ENCODE measurements at places on chromosomes 6 and 20.

GRCh38 chr20:25227317-25227831 is 20.5 kb upstream of the PYGB start:
- DNase-seq, result peak; percentile 91

- DNase-seq, result no peak
Measured at GRCh38 chr6:91171754-91172462, 585.0 kb upstream of the MAP3K7 start.

GRCh38 chr6:115594891-115595290 is 465.8 kb downstream of the FRK start:
- DNase-seq, result no peak

GRCh38 chr6:111685058-111685457 is 79.4 kb upstream of the TRAF3IP2 start:
- DNase-seq, result no peak

- DNase-seq, result no peak
Measured at GRCh38 chr20:35592339-35592974, 23.2 kb upstream of the SPAG4 start.

DNA sequence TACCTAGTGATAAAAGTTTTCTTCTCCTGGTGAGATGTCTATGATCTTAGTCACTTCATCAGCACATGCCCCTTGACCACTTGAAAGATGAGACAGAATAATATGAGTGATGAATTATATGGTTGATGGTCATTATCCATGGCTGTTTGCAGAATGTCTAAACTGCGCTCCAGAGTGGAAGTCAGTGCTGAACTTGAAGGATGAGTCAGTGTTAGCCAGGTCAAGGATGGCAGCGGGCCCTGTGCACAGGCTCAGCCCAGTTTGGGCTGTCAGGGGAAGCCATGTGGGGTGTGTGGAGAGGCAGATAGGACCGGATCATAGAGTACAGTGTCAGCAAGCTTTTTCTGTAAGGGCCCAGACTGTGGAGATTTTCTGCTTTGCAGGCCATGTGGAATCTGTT is 67.2 kb upstream of the KIF25 start:
- peak; percentile 24 for DNase-seq

GRCh38 chr6:164286011-164286410 is 871.5 kb downstream of the QKI start:
- DNase-seq, result no peak

- DNase-seq, result no peak
Measured at GRCh38 chr20:60648556-60648955, 603.5 kb upstream of the CDH4 start.

- no peak for DNase-seq
Measured at GRCh38 chr6:35292494-35292893, 5.1 kb upstream of the DEF6 start.

DNA sequence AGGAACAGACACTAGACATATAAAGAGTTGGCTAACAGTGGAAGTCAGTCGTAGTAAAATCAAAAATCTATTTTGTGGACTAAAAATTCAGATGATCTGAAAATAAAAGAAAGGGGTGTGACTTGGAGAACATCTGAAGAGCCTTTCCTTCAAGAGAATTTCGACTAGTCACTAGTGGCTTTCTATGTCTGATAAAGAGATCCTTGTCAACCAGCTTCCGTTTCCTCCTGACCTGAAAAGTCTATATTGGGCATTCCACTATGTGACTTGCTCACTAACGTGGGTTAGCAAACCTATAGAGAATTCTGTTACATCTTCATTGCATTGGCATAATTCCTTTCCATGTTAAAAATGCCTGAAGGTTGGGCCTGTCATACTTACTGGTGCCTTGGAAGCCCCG is 25.9 kb downstream of the TRAF3IP2 start:
- no peak for DNase-seq

Measured in GM23248 (cell line).